Fibroblast of skin of right quadriceps (primary cell): ENCODE measurements at places on chromosomes 5 and 9.
A peak's percentile ranks its signal among the peaks of the same experiment; 100 is the strongest.

DNA sequence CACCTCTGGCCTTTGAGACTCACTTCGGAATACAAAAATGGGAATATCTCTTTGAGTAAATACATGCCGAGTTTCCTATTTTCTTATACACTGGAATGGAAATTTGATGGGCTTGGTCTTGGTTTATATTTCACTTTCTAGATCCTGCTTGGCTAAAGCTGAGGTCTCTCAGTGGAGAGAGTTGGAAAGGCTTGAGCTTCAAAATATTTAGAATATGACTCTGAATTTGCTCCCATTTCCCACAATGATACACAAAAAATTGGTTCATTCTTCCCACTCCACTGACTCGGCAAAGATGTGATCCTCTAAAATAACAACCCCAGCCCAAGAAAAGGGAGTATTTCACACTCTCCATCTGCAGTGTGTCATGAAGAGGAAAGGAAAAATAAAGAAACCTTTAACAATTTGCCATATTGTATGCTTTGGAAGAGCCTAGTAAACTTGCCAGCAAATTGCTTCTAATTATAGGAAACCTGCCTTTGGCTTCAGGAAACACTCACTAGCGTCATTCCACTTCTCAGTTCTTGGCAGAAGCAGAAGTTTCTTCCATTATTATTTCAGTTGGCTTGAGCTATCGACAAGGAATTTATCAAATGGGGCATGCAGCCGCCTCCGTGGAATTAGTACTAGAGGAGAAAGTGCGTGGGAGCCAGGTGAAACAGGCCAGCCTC, 302.9 kb downstream of the NSG2 start:
- no peak for DNase-seq

- DNase-seq, result no peak
These were observed 222.7 kb downstream of the ICE1 start for GRCh38 chr5:5645198-5645597.

DNA sequence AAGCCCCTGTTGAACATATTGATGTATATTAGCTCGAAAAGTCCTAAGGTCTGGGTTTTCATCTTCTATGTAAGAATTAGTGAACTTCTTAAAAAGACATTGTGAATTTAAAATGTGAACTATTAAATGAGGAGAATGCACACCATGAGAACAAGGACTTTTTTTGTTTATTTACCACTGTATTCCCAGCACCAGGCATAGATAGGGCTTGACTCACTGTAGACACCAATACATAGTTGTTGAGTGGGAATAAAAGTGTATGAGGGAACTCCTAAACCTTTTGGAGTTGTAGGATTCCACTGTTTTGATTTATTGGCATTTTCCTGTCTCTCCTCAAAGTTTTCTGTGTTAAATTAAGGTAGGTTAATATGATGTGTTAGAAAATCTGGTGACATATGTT, 40.3 kb downstream of the NNT start:
- no peak for DNase-seq

DNA sequence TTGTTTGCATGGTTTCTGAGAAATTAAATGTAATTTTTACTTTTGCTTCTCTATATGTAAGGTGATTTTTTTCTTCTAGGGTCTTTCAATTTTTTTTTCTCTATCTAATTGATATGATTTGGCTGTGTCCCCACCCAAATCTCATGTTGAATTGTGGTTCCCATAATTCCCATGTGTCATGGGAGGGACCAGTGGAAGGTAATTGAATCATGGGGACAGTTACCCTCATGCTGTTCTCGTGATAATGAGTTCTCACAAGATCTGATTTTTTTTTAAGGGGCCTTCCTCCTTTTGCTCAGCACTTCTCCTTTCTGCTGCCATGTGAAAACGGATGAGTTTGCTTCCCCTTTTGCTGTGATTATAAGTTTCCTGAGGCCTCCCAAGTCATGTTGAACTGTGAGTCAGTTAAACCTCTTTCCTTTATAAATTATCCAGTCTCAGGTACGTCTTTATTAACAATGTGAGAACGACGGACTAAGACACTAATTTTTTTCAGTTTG, 150.8 kb downstream of the MTRR start:
- DNase-seq, result no peak

- peak; percentile 78 for DNase-seq
These were observed at the start of gene ANKRD31 for GRCh38 chr5:75236322-75237316. Gene ANKRD31 (minus strand): TSS chr5:75236878. CDS start chr5:75236686, 192 bp downstream.

DNA sequence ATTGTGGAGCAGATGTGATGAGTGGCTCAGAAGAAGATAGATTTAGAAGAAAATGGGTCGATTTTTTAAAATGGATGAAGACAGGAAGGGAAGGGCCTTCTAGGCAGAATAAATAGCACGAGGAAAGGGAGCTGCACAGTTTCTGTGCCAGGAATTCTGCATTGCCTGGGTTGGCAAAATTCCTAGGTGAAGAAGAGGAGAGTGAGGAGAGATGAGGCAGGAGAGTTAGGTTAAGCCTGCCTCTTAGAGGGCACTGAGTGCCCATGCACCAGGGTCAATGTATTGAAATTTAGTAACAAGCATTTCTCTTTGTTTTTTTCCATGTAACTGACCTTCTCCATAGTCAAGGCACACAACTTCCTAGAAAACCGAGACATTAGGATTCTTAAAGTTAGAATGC, 159.5 kb downstream of the YTHDC2 start:
- no peak for DNase-seq

GRCh38 chr5:139960723-139961383, 82.2 kb downstream of the NRG2 start:
- no peak for DNase-seq

DNA sequence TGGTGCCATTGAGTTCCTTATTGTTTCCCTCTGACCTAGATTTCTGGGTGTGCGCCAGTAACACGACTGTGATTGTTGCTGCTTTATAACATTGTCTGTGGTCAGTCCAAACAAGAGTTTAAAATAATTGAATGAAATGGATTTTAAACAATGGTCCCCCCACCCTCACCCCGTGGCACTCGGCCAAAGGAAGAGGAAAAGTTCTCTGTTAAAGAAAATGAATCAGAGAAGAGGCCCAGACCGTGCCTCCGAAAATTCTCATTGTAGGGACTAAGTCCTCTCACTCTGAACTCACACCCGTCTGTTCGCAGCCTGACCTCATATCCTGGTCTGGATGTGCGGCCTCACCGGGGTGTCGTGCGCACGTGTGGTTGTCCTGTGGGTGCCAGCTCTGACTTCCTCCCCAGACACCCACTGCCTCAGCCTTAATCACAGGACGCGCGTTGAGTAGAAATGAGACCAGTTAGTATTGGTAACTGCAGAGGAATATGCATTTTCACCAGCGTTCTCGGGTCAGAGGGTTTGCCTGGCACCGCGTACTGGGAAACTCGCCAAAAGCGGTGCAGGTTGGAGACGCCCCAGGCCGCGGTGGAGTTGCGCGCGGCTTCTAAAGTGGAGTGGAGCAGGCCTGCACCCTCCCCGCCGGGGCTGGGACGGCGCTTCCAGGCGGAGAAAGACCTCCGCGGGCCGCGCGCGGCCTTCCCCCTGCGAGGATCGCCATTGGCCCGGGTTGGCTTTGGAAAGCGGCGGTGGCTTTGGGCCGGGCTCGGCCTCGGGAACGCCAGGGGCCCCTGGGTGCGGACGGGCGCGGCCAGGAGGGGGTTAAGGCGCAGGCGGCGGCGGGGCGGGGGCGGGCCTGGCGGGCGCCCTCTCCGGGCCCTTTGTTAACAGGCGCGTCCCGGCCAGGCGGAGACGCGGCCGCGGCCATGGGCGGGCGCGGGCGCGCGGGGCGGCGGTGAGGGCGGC, at the start of gene ABL1:
ABL1 (plus strand) TSS at position 884 of the 966 bp plus-strand sequence. CDS start 193 bp downstream, outside the sequence.
- DNase-seq, result peak; percentile 76

DNA sequence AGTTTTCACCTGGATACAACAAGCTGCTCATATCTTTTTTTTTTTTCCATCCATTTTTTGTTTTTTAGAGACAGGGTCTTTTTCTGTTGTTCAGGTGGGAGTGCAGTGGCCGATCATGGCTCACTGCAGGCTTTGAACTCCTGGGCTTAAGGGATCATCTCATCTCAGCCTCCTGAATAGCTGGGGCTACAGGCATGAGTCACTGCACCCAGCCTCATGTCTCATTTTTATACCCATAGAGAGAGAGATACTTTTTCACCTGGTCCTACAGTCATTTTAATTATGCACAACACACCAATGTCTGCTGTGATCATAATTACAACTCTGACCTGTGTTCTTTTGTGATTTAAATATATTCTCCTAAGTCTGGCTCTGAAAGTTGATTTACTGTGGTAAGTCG, 84.4 kb downstream of the KIF4B start:
- no peak for DNase-seq

DNA sequence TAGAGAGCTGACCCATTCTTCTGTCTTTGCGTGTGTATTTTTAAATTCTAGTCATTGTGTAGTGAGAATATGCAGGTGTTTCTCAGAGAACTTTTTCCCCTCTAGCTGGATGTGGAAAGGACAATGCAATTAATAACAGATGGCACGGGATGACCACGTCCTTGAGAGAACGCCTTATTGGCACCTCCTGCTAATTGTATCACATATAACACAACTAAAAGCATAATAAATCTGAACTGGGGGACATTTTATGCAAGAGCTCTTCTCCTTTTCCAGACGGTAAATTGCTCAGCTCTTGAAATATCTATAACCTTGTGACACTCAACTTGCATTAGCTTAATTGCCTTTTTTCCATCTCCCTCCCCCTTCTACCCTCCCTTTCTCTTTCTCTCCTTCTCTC, 62.9 kb upstream of the IZUMO3 start:
- DNase-seq, result no peak

- no peak for DNase-seq
These were observed 46.3 kb upstream of the GLIS3 start for GRCh38 chr9:4346131-4346530.

DNA sequence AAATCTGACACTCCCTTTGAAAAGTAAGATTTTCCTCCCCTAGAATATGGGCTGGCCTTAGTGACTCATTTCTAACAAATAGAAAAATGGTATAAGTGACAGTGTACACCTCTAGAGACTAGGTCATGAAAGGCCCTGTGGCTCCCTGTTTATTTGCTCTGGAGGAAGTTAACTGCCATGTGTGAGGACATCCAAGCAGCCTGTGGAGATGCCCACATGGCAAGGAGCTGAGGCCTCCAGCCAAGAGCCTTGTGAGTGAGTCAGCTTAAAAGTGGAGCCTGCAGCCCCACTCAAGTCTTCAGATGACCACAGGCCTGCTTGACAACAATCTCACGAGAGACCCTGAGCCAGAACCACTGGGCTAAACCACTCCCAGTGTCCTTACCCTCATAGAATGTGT, 128.1 kb upstream of the LHFPL2 start:
- DNase-seq, result no peak

GRCh38 chr5:68950125-68950524, 143.7 kb upstream of the SLC30A5 start:
- DNase-seq, result no peak

- no peak for DNase-seq
These were observed 74.4 kb downstream of the INSL6 start for GRCh38 chr9:5110867-5111681.

DNA sequence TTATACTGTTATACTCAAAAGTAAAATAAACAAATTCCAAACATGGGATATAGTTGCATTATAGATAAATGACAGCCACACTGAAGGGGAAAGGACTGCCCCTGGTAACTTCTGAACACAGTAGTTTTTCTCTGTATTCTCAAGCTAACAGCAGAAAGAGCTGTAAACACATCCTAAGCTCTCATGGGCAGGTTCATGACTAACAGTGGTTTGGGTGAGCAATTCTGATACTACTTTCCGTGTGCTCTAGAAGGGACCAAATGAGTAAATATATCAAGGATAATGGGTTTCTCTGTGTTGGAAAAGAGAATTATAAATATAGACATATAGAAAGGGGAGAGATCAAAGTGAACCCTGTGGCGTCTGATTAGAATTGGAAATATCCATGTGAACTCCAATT, 2.2 kb upstream of the LCN6 start:
- DNase-seq, result no peak

DNA sequence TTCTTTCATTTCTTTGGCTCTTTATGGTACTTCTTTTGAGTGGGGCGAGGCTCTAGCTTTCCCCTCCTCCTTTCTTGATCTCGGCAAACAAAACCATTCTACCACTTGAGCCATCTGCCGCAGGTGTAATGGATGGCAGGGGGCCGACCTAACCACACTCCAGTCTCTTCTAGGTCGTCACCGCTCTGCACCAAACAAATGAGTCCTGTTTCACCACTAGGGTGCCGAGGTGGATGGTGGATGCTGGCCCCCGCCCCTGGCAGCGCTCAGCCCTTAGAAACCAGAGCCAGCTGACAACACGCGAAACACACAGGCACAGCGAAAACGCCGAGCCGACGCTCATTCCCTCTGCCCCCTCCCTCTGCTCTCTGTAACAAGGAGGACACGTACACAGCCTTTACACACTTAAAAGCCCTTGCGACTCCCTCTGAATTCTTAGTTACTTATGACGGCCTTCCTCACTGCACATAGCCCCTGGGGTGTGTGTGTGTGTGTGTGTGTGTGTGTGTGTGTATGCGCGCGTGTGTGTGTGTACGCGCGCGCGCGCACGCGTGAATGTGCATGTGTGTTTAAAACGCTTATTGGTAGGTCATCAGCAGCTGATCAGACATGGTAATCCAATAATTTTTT, 199.4 kb downstream of the MEF2C start:
- no peak for DNase-seq

DNA sequence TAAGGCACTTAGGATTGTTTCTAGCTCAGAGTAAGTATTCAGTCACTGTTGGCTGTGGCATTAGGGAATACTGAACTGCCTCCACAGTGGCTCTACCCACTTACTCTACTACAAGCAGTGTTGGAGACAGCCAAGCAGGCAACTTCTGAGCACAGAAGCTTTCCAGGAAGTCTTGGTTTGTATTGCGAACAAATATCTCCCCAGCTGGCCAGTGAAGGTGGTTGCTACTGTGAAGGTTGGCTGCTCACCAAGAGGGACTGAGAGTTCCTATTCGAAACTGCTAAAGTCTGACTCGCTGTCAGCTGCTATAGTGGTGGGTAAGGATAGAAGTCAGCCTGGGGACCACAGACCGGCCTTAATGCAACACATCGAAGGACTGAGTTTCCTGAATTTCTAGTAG, 319.1 kb downstream of the KIF4B start:
- no peak for DNase-seq

DNA sequence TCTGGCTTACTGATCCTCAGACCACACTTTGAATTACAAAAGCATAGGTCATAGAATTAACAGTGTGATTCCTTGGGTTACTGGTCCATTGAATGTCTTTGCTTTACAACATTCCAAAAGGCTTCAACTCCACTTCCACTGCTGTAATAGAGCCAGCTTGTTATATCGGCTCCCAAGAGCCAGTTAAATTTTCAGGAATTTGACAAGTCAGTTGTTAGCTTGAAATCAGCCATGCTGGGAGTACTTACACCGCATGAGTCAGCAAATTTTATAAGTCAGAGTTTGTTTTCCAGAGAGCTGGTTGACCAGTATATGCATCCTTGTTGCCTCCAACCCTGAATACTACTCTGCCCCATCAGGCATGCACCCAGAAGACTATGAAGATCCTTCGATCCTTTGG, 73.1 kb downstream of the FOXB2 start:
- peak; percentile 21 for DNase-seq

- peak; percentile 62 for DNase-seq
These were observed 91.7 kb downstream of the NTRK2 start for GRCh38 chr9:84761137-84761808.
